Skin of body (tissue), 3 donors: ENCODE measurements at places on chromosomes 2 and 18. TPM values are rescaled to one million over a fixed set of nuclear protein-coding genes. Genes with fewer than 3 reads are reported as not detected.
A peak's percentile ranks its signal among the peaks of the same experiment; 100 is the strongest.

GRCh38 chr2:169221745-169222369, 140.5 kb downstream of the LRP2 start:
- DNase-seq, result no peak

ADRA2B gene
- 2.0 TPM for total RNA-seq

PAX3 gene
- 11.9 TPM for total RNA-seq

DNA sequence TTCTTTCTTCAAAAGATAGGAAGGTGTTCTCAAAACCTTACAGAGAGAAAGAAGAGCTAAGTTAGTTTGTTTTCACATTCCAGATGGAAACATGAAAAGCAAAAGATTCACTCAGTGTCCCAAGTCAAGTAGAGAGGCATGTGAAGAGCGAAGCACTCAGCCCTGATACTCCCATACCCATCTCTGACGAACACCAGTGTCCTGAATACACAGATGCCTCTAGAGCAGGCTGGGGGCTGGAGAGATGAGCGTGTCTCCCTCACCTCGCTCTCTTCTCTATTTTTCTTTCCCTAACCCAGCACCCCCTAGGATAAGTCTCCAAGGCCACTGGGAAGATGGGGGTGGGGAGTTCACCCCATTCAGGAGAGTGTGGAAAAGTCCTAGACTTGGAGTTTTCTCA, 227.8 kb downstream of the TMEM163 start:
- no peak for DNase-seq

- DNase-seq, result no peak
Measured at GRCh38 chr18:79495591-79496071, 99.9 kb downstream of the NFATC1 start.

- no peak for DNase-seq
Measured at GRCh38 chr2:118992740-118993391, 50.9 kb downstream of the MARCO start.

DNA sequence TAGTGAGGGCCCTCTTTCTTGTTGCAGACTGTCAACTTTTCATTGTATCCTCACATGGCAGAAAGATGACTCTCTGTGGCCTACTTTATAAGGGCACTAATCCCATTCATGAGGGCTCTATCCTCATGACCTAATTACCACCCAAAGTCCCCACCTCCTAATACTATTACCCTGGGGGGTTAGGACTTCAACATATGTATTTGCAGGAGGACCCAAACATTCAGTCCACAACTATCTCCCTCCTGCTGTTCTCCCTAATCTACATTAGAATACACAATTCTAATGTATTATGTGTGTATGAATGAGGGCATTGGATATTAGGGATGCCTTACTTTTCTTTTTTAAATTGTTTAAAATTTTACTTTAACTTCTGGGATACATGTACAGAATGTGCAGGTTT, 246.0 kb upstream of the TANK start:
- no peak for DNase-seq

GRCh38 chr2:222398446-222398885, 25.9 kb upstream of the SGPP2 start:
- no peak for DNase-seq

ACADL gene
- total RNA-seq, result 3.6 TPM

TCF23 gene
- total RNA-seq, result 0.20 TPM

DNA sequence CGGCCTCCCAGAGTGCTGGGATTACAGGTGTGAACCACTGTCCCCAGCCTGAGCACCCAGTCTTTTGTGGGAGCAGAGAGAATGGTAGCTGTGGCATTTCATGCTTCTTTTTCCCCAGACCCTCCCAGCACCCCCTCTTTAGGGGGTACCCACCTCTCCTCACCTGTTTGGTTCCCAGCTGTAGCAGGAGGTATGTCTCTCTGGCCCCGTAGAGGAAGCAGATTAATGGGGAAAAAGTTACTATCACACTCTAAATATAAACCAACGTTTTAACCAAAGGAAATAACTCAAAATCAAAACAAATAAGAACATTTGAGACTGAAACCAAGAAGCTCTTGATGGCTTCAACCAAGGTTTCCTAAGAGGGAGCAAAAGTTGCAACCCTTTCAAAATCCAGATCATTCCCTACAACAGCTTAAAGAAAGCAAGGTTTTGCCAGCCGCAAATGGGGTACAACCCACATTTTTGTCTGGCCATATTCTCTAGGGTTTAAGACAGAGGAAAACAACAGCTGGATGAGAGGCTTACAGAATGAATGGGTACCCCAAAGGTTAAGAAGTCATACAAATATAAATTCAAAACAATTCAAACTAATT, 8.0 kb downstream of the RNF125 start:
- DNase-seq, result no peak

GRCh38 chr18:76756531-76757253, 65.7 kb upstream of the ZNF236 start:
- DNase-seq, result no peak

DNA sequence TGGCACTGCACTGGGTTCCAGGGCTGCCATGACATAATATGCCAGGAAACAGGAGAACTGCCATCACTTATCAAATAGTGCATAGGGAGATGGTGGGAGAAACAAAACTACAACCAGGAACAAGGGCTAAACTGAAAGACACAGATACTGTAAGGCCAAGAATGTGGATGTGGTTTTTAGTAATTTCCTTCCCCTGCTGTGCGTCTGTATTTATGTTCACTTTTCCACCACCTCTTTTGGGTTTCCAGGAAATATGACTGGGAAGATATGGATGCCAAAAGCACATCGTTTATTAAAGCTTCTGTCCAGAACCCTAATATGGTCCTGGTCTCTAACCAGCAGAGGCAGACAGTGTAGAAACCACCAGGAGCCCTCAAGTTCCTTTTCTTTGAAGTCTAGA, 759.7 kb upstream of the FANCL start:
- DNase-seq, result no peak

POTEI gene
- 0.10 TPM for total RNA-seq

DNA sequence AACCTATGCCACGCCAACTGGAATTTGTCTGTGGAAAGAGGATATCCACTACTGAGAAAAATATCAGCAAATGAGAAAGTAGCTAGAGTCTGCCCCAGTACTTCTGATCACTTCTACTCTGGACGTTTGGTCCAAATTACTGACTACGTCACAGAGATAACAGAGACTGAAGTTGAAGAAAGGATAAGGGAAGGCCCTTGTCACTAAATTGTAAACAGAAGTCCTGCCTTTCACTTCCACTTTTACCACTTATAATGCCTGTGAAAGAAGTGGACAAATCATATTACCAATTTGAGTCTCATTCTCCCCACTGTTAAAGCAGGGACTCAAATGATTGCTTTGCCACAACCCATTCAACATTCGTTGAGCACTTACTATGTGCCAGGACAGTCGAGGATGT, 173.9 kb upstream of the ERBB4 start:
- DNase-seq, result no peak

GRCh38 chr2:43332653-43333052, 106.2 kb upstream of the ZFP36L2 start:
- peak; percentile 71 for DNase-seq

DNA sequence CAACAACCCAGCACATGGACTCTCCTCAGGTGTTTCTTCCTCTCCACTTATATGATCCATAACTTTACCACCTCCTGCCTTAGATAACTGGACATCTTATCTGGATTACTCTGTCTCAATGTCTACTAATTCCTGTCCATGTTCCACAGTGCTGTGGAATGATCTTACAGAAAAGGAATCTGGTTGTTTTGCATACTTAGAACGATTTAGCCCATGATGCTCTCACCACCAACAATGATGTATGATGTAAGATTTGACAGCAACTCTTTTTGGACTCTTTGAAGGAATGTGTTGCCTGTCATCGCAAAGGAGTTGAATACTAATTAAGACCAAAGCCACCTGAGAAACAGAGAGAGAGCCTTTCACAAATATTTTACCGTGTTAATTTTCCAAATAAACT, 37.7 kb upstream of the SYT4 start:
- DNase-seq, result no peak

DNA sequence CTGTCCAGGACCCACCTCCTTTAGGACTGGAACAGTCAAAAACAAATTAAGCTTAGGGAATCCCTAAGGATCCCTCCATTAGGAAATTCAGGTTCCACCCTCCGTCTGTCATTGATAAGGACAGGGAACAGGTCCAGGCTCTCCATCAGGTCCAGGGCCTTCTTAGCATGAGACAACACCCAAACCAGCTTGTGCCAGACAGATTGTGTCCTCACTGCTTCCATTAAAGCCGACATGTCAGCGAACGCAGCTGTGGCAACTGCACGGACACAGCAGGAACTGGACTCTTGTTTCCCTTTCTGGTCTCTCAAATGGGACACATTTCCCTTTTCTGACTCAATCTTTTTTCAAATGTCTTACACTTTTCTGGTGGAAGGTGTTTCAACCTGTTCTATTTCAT, 81.4 kb downstream of the BCL11A start:
- no peak for DNase-seq

MATN3 gene
- 0.30 TPM for total RNA-seq

CXCR2 gene
- total RNA-seq, result 5.2 TPM

HOXD12 gene
- total RNA-seq, result not detected

GRCh38 chr2:140359056-140359771, 1579.0 kb upstream of the NXPH2 start:
- no peak for DNase-seq

- no peak for DNase-seq
Measured at GRCh38 chr18:78240627-78241252, 738.9 kb upstream of the SALL3 start.
